ENCODE measurements at places on chromosomes 7 and 10.
A peak's percentile ranks its signal among the peaks of the same experiment; 100 is the strongest.

- no peaks in the 10 kb centered on the region for H3K27me3 ChIP-seq
- H3K27ac ChIP-seq = no peak overlapping the region
- no peaks in the 10 kb centered on the region for H3K4me1 ChIP-seq
- H3K4me3 ChIP-seq = no peak overlapping the region
- DNase-seq = no peak
- no peaks in the 10 kb centered on the region for H3K36me3 ChIP-seq
These were observed 16.3 kb downstream of the PI4K2A start for GRCh38 chr10:97656777-97657176.

DNA sequence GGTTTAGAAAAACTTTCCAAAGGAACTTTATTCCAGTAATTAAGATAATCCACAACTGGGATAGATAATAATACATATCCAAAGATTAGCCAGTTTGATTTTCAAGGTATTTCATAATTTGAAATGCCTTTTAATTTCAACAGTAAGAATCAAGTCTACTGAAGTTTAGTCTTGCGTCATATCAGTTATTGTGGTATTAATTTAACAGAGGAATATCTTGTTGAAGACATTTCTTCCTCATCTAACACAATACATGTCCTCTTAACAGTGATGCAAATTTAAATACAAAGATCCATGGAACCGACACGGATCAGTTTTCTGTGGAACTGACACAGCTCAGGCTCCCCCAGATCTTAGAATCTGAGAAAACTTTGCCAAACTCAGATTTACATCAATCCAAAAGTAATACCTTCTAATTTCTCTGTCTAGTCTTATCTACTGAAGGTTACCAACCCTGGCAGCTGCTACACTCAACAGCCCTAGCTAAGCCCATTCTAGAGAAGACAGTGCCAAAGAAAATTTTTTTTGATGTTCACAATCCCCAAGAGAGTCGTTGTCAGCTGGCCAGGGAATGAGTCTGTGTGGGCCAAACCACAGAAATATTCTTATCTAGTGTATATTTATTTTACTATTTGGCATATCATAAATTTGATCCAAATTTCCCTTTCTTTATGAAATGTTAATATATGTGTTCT is 365.2 kb upstream of the MEOX2 start:
- no peaks in the 10 kb centered on the region for H3K36me3 ChIP-seq
- no peak for DNase-seq
- H3K27ac ChIP-seq = no peak overlapping the region
- H3K4me1 ChIP-seq = 0 out of 2 replicates have a peak, but pooled peaks cover 5% of the 10 kb centered on the region
- no peaks in the 10 kb centered on the region for H3K27me3 ChIP-seq
- no peak overlapping the region for H3K4me3 ChIP-seq

DNA sequence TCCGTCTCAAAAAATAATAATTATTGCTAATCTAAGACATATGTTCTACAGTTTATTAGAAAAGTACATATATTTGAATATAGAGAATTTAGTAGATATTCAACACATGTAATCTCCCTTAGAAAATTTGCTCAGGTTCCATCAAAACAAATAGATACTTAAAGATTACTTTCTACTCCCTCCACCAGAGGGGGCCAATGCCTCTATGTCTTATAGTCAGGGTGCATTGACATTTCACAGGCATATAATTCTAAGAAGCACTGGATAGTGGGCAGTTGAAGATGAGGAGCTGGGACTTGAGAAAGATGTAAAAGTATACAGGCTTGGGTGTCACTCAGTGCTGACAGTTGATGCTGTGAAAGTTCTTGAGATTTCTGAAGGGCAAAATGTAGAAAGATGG is 301.6 kb upstream of the HPS1 start:
- no peaks in the 10 kb centered on the region for H3K4me1 ChIP-seq
- H3K27ac ChIP-seq = no peak overlapping the region
- peak; percentile 66 for DNase-seq
- H3K36me3 ChIP-seq = no peaks in the 10 kb centered on the region

GRCh38 chr7:29857654-29858053 is 51.3 kb downstream of the WIPF3 start:
- H3K27me3 ChIP-seq = no peaks in the 10 kb centered on the region
- H3K4me1 ChIP-seq = peaks cover 4% of the 10 kb centered on the region
- no peak overlapping the region for H3K27ac ChIP-seq
- H3K4me3 ChIP-seq = no peak overlapping the region
- no peak for DNase-seq
- no peaks in the 10 kb centered on the region for H3K36me3 ChIP-seq

DNA sequence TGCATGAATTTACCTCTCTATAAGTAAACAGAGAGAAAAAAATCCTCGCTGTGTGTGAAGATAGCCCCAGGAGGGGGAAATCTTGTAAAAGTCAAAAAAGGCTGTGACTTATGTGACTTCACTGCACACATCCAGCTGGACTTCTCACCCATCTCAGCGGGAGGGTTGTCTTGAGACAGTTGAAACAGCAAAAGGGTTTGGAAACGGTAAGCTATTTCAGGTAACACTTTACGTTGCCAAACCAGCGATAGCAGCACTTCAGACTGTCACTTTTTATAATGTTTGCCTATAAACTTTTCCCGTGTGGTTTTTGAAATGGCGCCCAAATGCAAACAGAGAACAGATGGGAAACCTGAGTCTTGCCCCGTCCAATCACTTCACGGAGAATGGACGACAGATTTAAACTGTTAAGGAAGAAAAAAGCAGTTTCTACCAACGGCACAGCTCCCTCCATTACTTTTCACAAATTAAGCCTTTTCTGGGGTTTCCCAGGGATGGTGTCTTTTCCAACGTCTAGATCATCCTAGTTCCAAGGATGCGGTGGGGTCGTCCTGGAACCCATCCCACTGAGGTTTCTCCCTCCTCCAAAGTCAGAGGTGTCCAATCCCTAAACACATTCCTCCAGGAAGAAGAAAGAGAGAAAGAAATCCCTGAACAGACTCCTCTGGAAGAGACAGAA is 25.2 kb downstream of the FGFR2 start:
- no peak overlapping the region for H3K4me3 ChIP-seq
- H3K27me3 ChIP-seq = no peaks in the 10 kb centered on the region
- H3K27ac ChIP-seq = no peak overlapping the region
- no peaks in the 10 kb centered on the region for H3K36me3 ChIP-seq

DNA sequence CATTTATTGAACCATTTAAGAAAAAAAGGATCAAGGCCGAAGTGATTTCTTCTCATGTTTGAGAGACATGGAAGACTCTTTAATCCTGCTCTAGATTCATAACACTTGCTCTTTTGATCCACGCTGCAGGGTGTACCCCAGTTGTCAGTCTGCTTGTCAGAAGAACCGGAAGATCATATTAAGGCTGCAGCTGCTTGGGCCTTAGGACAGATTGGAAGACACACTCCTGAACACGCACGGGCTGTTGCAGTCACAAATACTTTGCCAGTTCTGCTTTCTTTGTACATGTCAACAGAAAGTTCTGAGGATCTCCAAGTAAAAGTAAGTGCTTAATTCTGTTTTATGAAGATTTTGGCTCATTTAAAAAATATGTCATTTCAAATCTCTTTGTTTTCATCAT is 46.3 kb downstream of the SPAG6 start:
- no peak overlapping the region for H3K27ac ChIP-seq
- no peaks in the 10 kb centered on the region for H3K27me3 ChIP-seq
- no peak for DNase-seq
- peaks cover 16% of the 10 kb centered on the region for H3K4me1 ChIP-seq
- no peak overlapping the region for H3K4me3 ChIP-seq

- no peak overlapping the region for H3K4me3 ChIP-seq
- no peaks in the 10 kb centered on the region for H3K27me3 ChIP-seq
- H3K27ac ChIP-seq = no peak overlapping the region
These were observed 3.8 kb upstream of the DMTF1 start for GRCh38 chr7:87148332-87148955.

- H3K4me1 ChIP-seq = no peaks in the 10 kb centered on the region
- no peak for DNase-seq
- H3K27me3 ChIP-seq = no peaks in the 10 kb centered on the region
- no peak overlapping the region for H3K27ac ChIP-seq
- H3K36me3 ChIP-seq = no peaks in the 10 kb centered on the region
These were observed 328.5 kb upstream of the AUTS2 start for GRCh38 chr7:69269806-69270205.

DNA sequence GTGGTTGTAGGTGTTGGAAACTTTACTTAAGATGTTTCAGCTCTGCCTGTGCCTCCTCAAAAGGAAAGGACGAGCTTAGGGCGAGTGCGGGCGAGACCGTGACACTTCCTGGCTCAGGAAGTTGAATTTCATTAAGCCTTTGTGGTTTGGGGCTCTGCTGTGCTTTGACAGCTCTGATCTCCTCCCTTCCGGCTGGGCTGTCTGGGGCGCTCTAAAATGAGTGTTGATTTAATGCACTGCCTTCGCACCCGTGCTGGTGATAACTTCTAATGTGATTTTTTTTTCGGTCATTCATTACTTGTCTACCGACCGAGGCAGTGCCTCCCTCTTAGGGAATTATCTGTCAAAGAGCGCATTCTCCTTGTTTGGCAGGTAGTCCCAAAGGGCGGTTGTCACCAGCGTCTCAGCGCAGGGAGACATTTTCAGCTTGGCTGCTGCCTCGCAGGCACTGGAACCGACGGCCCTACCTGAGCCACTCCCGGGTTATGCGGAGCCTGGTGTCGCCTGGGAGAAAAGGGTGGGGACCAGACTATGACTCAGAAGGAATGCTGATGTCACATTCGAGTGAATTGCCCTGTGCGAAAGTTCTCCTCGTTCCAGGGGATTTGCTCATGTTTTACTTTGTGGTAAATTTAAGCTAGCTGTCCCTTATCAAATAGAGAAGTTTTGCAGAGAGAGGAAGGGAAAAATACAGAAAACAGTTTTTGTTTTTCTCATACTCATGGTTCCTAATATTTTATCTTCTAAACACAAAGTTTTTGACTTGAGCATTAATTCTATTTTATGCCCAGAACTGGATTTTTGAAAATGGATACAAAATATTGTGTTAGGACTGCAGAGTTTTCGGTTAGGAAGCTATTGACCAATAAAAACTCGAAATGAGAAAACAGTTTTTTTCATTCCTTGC is 920 bp downstream of the TES start:
- H3K27me3 ChIP-seq = no peaks in the 10 kb centered on the region
- H3K4me3 ChIP-seq = peak overlapping the region; percentile 74
- H3K27ac ChIP-seq = peak overlapping the region; percentile 85
- no peaks in the 10 kb centered on the region for H3K36me3 ChIP-seq
- H3K4me1 ChIP-seq = peaks cover 14% of the 10 kb centered on the region

DNA sequence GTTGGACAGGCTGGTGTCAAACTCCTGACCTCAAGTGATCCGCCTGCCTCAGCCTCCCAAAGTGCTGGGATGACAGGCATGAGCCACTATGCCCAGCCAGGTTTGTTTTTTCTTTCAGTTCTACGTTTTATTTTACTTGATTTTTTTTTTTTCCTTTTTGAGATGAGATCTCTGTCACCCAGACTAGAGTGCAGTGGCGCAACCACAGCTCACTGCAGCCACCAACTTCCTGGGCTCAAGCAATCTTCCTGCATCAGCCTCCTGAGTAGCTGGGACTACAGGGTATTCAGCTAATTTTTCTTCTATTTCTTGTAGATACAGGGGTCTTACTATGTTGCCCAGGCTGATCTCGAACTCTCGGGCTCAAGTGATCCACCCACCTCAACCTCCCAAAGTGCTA is 24.3 kb downstream of the GDI2 start:
- no peak overlapping the region for H3K27ac ChIP-seq
- H3K27me3 ChIP-seq = no peaks in the 10 kb centered on the region
- H3K4me1 ChIP-seq = 0 out of 2 replicates have a peak, but pooled peaks cover 7% of the 10 kb centered on the region
- DNase-seq = no peak

DNA sequence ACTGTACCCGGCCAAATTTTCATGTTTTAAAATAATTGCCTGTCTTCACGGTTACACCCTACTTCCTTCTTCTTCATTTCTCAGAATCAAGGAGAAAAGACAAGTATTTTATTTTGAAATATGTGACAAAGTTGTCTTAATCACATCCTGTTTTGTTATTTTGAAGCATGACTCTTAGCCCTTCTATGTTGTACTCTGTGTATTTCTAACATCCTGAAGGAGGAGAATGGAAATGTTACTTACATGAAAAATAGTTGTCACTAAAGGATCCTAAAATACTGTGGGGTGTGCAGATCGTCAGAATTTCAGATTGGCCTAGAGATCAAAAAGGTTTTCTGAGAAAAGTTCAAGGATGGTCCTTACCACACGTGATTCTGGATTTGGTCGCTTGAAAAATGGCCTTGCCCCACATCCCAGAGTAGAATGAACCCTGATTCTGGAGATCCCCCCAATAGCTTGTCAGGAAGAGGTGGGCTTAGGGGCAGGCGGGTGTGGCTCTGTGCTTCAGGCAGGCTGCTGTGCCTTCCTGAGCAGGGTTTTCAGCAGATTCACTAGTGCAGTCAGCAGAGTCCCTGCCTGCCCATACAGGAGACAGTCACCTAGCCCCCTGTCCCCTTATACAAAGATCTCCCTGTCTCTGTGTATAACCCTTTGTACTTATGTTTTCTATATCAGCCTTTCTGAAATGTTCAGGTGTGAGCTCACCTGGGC is 8.6 kb downstream of the UPP1 start:
- H3K36me3 ChIP-seq = no peaks in the 10 kb centered on the region
- no peak for DNase-seq
- no peak overlapping the region for H3K4me3 ChIP-seq

DNA sequence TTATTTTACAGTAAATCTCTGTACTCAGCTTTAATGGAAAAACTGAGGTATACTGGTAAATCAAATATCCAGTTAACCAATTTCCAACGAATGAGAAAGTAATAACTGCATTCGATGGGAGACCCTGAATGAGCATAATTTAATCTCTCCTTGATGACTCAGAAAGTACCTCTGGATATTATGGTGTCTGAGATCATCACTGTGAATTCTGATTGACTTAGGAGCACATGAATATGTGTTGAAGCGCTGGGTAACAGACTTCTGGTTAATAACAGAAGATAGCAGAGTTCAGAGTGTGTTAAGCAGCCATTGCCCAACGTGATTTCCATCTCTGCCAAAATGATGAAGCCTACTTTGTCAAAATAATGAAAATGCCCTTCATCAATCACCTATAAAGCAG is 116.6 kb downstream of the NRP1 start:
- no peaks in the 10 kb centered on the region for H3K36me3 ChIP-seq
- H3K27me3 ChIP-seq = no peaks in the 10 kb centered on the region
- H3K4me3 ChIP-seq = no peak overlapping the region

GRCh38 chr10:100008708-100009282 is 952 bp downstream of the DNMBP start:
- no peak overlapping the region for H3K27ac ChIP-seq
- H3K4me1 ChIP-seq = peaks cover 14% of the 10 kb centered on the region
- no peaks in the 10 kb centered on the region for H3K27me3 ChIP-seq
- H3K36me3 ChIP-seq = no peaks in the 10 kb centered on the region
- DNase-seq = no peak

- no peak overlapping the region for H3K27ac ChIP-seq
- H3K27me3 ChIP-seq = no peaks in the 10 kb centered on the region
- DNase-seq = no peak
- no peak overlapping the region for H3K4me3 ChIP-seq
These were observed 465.4 kb downstream of the ETV1 start for GRCh38 chr7:13524076-13524475.

- no peak for DNase-seq
- no peaks in the 10 kb centered on the region for H3K27me3 ChIP-seq
- no peak overlapping the region for H3K27ac ChIP-seq
- H3K4me3 ChIP-seq = no peak overlapping the region
- H3K4me1 ChIP-seq = peaks cover 25% of the 10 kb centered on the region
These were observed 219.5 kb upstream of the CSTF2T start for GRCh38 chr10:51918884-51919325.

- H3K36me3 ChIP-seq = no peaks in the 10 kb centered on the region
- DNase-seq = no peak
- no peaks in the 10 kb centered on the region for H3K27me3 ChIP-seq
These were observed 180.0 kb upstream of the INHBA start for GRCh38 chr7:41882745-41883420.

Data from MM.1S (cell line).